ENCODE measurements at places on chromosomes 16 and 17.

- no peak for DNase-seq
Observed at GRCh38 chr17:32445971-32446370, 1.7 kb downstream of the PSMD11 start.

DNA sequence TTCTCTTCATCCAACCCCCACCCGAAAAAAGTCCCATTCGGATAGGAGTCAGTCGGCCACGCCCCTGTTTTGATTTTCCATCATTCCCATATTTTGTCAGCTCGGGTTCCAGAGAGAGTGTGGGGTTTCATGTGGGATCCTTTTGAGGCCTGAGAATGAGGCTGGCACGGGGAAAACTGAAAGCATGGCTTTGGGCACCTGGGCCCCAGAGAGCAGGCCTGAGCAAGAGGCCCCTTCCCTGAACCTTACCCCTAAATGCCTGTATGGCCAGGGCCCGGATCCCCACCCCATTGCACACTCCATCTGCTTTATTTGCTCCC, 4.6 kb upstream of the HOXB4 start:
- DNase-seq = no peak

DNA sequence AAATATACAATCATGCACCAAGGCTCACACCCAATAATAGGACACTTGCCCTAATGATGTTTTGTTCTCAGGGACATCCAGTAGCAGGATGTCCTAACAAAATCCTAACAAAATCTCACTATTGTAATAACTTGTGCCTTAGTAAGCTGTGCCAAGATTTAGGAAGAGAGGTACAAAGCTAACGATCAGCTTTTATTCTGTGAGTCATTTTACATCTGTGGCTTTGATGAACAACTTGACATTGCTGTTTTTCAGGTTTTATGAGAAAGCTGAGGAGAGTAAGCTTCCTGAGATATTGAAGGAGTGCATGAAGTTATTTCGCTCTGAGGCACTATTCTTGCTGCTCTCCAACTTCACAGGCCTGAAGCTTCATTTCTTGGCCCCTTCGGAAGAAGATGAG, 18.9 kb downstream of the OGFOD1 start:
- DNase-seq = no peak

- no peak for DNase-seq
Observed at GRCh38 chr17:10171122-10171571, 27.3 kb downstream of the GAS7 start.

DNA sequence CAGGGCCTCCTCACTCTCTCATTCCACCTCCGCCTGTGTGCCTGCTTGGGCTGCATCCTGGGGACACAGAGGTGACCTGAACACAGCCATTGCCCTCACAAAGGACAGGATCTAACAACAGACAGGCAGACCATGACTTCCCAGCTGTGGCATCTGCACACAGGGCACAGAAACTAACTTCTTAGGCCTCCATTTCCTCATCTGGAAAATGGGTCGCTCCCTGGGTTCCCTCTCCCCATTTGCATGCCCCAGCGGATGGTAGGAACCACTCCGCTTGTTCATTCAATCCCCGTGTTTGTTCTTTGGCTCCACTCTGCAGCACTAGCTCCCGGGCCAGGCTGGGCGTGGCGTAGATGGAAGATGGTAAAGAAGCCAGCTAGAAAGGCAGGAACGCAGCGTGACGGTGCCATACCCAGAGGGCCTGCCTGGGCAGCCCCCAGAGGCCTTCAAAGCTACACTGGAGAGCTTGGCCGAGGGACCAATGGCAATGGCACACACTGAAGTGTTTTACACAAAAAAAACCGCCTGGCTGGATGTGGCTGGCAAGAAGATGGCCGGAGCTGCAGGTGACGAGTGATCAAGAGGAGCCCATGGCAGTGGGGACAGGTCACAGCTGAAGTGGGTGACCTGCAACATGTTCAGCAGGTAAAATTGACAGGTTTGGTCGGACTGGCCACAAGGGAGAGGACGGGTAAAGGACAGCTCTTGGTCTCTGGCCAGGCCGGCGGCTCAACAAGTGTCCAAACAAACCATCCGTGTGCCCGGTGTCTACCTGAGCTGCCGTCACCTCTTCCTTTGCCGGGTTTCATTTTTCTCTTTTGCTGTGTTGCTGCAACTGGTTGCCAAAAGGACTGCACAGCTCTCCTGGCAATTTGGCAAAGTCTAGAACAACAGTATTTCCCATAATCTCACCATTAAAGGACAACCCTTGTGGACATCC, 66.9 kb downstream of the SOCS1 start:
- no peak for DNase-seq

DNA sequence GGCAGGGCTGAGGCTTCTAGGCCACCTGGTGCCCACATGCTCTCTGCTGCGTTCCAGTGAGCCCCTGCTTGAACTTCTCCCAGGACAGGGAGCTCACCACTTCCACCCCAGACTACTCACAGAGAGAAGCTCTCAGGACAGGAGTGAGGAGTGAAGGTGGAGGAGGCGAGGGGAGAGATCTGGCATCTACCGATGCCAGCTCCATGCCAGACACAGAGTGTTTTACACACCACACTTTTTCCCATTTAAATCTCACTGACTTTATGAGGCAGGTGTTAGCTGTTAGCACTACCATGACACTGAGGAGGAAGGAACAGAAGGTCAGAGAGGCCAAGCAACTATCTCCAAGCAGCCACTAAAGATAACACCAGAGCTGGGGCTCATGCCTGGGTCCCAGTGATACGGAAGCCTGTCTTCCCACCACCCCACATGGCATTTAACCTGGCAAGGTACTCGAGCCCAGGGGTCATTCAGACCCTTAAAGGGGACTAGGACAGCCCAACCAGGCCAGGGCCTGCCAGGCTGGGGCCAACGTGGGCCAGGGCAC, 6.8 kb downstream of the FAM83G start:
- no peak for DNase-seq

- no peak for DNase-seq
Observed at GRCh38 chr17:413706-414380, 61.2 kb upstream of the RPH3AL start.

- no peak for DNase-seq
Observed at GRCh38 chr16:31006086-31006385, 4.4 kb downstream of the STX1B start.

DNA sequence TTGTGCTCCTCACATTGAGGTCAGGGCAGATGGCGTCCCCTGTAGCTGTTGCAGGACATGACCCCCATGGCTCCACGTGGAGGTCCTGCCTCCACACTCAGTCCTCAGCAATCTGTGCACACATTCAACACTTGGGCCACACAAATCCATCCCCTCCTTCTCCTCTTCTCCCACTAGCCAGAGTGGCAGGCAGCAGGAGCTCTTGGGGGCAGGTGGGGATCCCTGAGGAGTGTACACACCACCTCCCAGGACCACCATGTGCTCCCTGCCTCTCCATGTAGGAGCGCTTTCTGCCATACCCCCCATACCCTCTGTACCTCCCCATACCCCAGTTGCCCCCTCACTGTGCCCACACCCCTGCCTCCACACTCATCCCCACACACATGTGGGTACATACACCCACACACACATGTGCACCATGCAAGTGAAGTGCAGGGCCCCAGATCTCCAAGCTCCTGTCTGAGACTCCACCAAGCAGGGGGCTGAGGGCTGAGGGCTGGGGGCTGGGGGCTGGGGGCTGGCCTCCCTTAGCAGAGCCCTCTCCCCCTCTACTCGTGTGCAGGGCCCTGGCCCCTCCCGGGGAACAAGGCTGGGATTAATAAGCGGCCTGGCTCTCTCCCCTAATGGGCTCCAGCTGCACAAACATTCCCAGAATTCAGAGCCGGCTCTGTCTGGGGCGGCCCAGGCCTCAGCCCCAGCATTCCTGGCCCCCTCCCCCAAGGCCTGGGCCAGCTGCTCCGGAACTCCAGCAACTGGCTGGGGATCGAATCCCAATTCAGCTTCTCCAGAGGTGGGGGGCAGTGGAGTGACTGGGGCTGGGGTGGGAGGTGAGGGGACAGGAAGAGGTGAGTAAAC, 48.2 kb upstream of the MEIOC start:
- DNase-seq = no peak

- DNase-seq = no peak
Observed at GRCh38 chr17:332023-332422, 20.6 kb downstream of the RPH3AL start.

DNA sequence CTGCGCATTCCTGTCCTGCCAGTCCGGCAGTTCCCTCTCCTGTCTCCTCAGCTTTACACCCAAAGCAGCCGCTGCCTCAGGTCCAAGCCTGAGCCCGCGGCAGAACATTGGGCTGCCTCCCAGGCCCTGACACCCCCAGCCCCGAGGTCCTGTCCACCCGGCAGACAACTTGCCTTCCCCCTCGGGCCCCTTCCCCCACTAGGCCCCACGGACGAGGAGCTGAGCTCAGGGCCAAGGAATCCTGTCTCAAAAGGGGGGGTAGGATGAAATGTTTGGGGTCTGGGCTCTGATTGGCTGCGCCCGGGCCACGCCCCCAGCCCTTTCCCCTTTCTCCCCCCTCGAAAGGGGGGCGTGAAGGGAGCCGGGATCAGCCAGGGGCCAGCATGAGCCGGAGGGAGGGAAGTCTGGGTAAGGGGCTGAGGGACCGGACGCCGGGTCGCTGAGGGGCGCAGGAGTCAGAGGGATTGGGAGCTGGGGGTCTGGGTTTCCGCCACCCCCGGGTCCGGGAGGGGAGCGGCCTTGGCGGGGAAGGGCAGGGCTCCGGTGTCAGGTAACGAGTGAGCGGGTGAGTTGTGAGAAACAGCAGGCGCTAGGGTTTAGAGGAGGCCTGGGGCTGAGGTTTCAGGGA, at the start of gene CTF1:
Gene CTF1 (plus strand): TSS at position 354 of the 628 bp plus-strand sequence. CDS start 30 bp downstream, at position 384.
- no peak for DNase-seq

GRCh38 chr17:745406-745805, 6.7 kb downstream of the GEMIN4 start:
- DNase-seq = no peak

DNA sequence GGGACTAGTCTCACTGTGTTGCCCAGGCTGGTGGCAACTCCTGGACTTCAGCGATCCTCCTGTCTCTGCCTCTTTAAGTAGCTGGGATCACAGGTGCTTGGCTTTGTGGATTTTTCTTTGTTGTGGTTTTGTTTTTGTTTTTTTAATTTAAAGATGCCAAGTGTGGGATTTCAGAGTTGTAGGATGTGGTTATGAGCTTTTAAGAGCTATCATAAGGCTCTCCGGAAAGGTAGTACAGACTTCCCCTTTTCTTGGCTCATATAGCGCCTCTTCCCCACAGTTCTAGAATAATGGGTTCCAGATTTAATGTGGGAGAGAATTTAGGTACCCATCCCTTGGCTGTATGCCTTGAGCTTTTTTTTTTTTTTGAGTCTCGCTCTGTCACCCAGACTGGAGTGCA, 17.1 kb downstream of the AKAP1 start:
- DNase-seq = no peak

GRCh38 chr17:44826123-44826790, 3.8 kb downstream of the GJC1 start:
- no peak for DNase-seq

DNA sequence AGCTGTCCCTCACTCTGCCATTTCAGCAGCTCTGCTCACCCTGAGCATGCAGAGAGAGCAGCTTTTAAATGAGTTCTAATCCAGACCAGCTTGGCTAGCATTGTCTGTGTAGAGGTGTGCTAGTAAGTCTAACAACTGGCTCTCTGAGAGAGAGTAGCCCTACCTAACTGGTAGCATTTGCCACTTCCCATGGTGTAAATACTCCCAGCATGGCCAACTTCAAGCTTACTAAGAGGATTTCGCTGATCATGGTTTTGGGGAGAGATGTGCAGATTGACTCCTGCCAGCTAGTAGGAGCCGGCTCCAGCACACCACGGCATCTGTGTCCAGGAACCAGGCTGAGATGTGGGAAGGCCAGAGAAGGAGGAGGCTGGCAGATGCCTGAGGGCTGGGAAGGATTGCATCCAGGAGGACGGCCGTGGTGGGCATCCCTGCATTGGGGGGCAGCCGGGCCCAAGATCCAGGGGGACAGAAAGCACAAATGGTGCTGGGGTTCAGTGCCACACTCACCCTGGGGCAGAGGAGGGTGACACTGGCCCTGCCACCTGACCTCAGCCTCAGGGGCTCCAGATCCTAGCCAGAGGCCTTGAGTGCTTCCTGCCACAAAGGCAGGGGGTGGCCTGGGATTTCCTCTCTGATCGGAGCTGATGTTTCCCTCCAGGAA, 394.9 kb upstream of the TNRC6C start:
- DNase-seq = no peak

GRCh38 chr17:30021708-30022317, 80.4 kb downstream of the EFCAB5 start:
- no peak for DNase-seq

GRCh38 chr16:58042001-58042885, 16.7 kb downstream of the MMP15 start:
- DNase-seq = no peak

GRCh38 chr16:430904-431303, 5.5 kb downstream of the RAB11FIP3 start:
- DNase-seq = no peak

Data from stimulated activated CD4-positive, alpha-beta T cell treated with anti-CD3 and anti-CD28 coated beads, Interleukin-4, amount 100 ng/mL, for 48 hours (primary cell).